ENCODE measurements at places on chromosomes 2 and 18. TPM values are rescaled to one million over a fixed set of nuclear protein-coding genes. Genes with fewer than 3 reads are reported as not detected.

Gene AKAIN1
- total RNA-seq, result not detected

Gene CENPA
- 19.7 TPM for total RNA-seq

Gene SERPINB3
- 0.28 TPM for total RNA-seq

Gene LPIN1
- 47.0 TPM for total RNA-seq

Gene ANO7
- total RNA-seq, result 0.14 TPM

Gene CYP1B1
- 53.3 TPM for total RNA-seq

Gene STEAP3
- total RNA-seq, result 23.8 TPM

Gene CCDC148
- total RNA-seq, result 0.51 TPM

Gene BCL11A
- total RNA-seq, result 4.3 TPM

Gene ZBTB7C
- total RNA-seq, result 0.42 TPM

Gene NDUFB3
- 78.0 TPM for total RNA-seq

Gene VIT
- total RNA-seq, result not detected

Gene REG1B
- not detected for total RNA-seq

Gene ALPI
- not detected for total RNA-seq

Gene DSG1
- not detected for total RNA-seq

Gene EN1
- total RNA-seq, result not detected

Gene CNRIP1
- total RNA-seq, result 2.4 TPM

Gene TWIST2
- total RNA-seq, result 30.2 TPM

Gene ALPP
- 0.35 TPM for total RNA-seq

Gene FSHR
- not detected for total RNA-seq

Gene LAMA1
- 9.6 TPM for total RNA-seq
